ENCODE measurements at places on chromosomes 5 and 9.

GRCh38 chr9:78009186-78009585 is 22.4 kb downstream of the GNAQ start:
- DNase-seq: peak; percentile 36

- DNase-seq: no peak
Observed at GRCh38 chr9:100865648-100866047, 162.9 kb upstream of the PLPPR1 start.

DNA sequence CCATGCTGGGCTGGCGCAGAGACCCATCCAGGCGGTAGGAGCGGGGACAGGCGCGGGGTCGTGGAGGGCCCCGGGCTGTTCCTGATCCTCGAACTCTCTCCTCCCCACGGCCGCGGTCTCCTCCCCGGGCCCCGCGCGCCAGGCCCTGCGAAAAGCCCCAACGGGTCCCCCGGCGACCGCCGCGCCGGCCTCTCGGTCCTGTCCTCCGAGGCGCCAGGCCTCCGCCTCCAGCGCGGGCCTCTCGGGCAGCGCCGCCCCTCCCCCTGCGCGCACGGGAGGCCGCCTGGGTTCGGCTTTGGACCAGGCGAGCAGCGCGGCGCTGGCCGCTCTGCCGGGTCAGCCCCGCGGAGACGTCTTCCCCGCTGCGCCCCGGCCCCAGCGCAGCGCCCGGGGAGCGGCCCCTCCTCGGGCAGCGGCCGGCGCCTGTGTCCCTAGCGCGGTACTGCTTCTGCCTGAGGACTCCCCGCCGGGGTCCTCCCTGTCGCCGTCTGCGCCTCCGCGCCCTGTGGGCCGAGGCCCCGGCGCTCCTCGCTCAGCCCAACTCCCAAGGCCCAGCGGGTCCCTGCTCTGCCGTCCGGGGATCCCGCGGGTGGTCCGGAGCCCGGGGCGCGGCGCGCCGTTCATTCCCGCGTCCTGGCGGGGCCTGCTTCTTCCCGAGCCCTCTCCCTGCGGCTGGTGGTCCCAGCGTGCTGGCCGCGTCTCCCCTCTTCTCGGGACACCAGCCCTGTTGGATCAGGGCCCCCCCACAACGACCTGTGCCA is 13.4 kb downstream of the COL23A1 start:
- no peak for DNase-seq

GRCh38 chr5:74639807-74640449 is 600 bp downstream of the ENC1 start:
- peak; percentile 59 for DNase-seq

DNA sequence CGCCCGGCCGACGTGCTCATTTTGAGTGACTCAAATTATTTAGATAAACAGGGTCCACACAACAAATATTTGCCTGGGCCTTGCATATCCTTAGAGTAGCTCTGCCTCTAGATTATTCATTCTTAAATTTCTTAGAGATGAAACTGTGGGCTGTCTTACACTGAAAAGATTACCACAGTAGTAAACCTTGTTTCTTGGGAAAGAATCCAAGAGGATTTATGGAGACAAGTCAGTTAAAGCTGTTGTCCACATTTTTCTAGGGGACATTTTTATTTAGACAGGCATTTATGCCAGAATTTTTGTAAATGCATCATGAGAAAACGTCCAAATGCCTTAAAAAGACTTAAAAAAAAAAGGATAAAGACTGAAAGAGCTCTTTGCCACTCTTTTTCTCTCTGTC is 32.6 kb upstream of the RANBP3L start:
- DNase-seq: no peak

GRCh38 chr5:149747833-149748366 is 17.8 kb downstream of the PPARGC1B start:
- DNase-seq: no peak

GRCh38 chr9:108322326-108323098 is 533.3 kb downstream of the ACTL7B start:
- no peak for DNase-seq

GRCh38 chr5:1007221-1007680 is 1.4 kb upstream of the NKD2 start:
- no peak for DNase-seq

- no peak for DNase-seq
Observed at GRCh38 chr9:76697554-76697953, 66.7 kb upstream of the PCA3 start.

GRCh38 chr5:94360382-94361130 is 257.8 kb downstream of the KIAA0825 start:
- no peak for DNase-seq

DNA sequence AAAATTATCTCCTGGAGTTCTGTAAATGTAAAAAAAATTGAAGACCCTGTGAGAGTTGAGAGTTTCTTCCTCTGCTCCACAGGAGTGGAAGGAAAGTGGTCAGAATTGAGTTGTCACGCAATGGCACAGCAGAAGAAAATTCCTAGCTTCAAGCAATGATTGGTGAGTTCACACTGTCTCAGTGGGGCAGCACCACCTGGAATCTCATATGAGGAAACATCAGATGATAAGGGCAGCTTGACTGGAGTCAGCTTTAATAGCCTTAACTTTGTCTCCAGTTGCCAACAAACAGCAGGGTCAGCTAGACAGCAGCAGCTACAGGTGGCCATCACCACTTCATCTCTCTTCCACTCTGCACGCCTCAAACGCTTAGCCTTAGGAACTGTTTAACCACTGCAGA is 211.1 kb downstream of the EFNA5 start:
- DNase-seq: no peak

DNA sequence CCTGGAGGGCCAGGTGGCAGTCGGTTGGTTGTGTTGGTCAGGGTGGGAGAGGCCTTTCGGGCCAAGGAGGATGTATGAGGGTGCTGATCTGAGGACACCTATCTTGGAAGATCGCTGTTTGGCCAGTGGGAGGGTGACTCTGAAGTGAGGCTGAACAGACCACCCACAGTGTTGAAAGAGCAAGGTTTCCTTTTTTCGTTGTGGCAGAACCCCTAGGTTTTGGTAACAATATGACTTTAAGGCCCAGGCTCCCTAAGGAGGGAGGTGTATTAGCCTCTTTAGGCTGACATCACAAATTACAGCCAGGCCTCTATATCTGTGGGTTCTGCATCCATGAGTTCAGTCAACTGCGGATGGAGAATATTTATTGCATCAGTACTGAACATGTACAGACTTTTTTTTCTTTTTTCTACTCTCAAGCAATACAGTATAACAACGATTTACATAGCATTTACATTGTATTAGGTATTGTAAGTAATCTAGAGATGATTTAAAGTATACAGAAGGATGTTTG is 86.1 kb downstream of the ARHGAP26 start:
- DNase-seq: no peak

GRCh38 chr5:5751498-5751897 is 329.0 kb downstream of the ICE1 start:
- no peak for DNase-seq

DNA sequence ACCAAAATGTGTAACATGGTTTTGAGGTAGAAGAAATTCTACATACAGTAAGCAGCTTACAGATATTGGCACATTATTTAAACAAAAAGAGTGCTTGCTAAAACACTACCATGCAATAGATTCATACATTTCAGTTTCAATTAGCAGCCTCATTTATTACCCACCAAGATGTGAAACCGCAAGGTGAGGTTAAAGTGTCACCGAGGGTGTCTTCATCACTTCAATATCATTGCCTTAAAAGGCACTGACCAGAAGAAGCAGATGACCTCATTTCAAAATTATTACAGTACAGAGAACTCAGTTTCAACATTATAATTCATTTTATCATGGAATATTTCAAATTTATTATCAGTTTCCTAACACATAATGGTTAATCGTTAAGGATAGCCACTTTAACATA is 302.2 kb downstream of the ISL1 start:
- no peak for DNase-seq

- no peak for DNase-seq
Observed at GRCh38 chr9:137607141-137607857, 1.8 kb downstream of the ARRDC1 start.

DNA sequence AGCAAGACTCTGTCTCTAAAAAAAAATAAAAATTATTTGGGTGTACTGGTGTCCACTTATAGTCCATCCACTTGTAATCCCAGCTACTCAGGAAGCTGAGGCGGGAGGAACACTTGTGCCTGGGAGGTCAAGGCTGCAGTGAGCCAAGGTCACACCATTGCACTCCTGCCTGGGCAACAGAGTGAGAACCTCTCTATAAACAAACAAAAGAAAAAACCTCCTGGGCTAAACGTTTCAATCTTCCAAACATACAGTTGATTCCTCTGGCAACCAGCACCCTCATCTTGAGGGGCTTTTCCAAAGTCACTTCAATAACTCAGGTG is 13.9 kb upstream of the CDK5RAP2 start:
- no peak for DNase-seq

DNA sequence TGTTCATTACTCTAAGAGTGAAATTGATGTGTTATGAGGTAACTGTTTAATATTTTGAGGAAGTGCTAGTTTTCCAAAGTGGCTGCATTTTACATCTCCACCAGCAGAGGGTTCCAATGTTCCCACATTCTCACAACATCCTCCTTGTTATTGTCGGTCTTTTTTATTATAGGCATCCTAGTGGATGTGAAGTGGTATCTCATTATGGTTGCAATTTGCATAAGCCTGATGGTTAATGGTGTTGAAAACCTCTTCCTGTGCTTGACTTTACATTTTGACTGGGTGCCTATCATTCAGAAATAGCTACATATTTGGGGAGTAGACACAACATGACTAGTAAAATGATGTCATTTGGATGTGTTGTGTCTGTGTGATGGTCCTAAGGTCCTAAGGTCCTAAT is 143.6 kb downstream of the MRPS30 start:
- DNase-seq: peak; percentile 58

GRCh38 chr9:136808075-136808805 is 492 bp downstream of the RABL6 start:
- peak; percentile 36 for DNase-seq

GRCh38 chr5:73638344-73639095 is 12.5 kb downstream of the ARHGEF28 start:
- DNase-seq: no peak

DNA sequence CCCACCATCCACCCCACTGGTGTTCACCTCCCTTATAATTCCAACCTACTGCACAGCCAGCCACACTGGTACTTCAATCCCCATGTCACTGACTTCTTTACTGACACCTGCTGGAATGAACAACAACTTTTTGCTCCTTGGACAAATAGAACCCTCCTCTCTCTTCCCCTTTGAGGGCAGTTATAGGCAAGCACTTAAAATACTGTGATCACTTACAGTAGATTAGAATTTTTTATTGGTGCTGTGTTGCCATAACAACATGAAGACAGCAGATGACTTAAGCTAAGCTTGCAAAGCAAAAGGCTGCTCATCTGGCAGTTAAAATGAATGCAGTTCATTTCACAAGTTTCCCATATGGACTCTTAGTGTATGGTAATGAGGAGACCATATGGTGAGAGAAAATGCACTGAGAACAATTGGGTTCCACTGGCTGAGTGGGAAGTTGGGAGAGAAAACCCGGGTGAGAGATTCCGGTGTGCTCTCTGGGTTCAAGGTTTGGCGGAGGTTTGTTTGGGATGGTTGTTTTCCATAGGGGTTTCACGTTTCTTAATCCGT is 374.3 kb downstream of the EBF1 start:
- DNase-seq: no peak

- DNase-seq: no peak
Observed at GRCh38 chr5:40165789-40166728, 513.7 kb upstream of the PTGER4 start.

GRCh38 chr9:111937301-111937700 is 40.7 kb downstream of the UGCG start:
- DNase-seq: no peak

GRCh38 chr5:137218896-137219295 is 280.2 kb downstream of the SPOCK1 start:
- no peak for DNase-seq

- DNase-seq: peak; percentile 28
Observed at GRCh38 chr5:179866241-179867078, 7.8 kb upstream of the MRNIP start.

- no peak for DNase-seq
Observed at GRCh38 chr5:20556115-20556763, 568.2 kb upstream of the CDH18 start.

- no peak for DNase-seq
Observed at GRCh38 chr5:137389042-137389441, 110.1 kb downstream of the SPOCK1 start.

DNA sequence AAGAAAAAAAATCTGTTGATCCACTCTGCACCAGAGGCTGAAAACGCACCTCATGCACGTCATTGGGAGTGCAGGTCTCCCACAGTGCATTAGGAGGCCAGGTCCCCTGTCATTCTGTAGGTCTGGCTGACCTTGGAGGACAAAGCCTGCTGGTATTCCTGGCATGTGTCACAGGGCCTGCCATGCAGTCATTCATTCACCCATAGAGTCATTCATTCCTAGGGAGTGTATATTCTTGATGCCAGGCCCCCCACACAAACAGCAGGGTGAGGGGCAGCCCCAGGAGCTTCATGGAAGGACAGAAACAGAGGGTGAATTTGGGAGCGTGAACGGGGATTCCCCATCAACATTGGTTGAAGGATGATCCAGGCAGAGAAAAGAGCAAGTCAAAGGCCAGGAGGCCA is 2.2 kb downstream of the GBGT1 start:
- DNase-seq: no peak

DNA sequence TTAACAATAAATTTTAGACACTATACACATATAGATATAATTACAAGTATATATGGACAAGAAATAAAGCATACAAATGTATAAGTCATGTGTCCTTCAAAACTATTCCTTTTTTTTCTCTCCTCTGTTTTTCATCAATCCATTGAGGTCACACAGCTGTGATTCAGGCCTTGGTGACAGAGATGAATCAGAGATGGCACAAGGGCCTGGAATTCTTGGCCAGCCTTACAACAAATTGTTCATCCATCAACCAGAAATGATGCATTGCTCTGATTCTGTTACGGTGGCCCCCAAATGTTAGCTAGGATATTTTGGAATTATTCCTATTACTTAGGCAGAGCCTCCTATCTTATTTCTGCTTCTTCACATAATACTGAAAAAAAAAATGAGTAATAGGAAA is 108.7 kb upstream of the MPDZ start:
- DNase-seq: no peak

DNA sequence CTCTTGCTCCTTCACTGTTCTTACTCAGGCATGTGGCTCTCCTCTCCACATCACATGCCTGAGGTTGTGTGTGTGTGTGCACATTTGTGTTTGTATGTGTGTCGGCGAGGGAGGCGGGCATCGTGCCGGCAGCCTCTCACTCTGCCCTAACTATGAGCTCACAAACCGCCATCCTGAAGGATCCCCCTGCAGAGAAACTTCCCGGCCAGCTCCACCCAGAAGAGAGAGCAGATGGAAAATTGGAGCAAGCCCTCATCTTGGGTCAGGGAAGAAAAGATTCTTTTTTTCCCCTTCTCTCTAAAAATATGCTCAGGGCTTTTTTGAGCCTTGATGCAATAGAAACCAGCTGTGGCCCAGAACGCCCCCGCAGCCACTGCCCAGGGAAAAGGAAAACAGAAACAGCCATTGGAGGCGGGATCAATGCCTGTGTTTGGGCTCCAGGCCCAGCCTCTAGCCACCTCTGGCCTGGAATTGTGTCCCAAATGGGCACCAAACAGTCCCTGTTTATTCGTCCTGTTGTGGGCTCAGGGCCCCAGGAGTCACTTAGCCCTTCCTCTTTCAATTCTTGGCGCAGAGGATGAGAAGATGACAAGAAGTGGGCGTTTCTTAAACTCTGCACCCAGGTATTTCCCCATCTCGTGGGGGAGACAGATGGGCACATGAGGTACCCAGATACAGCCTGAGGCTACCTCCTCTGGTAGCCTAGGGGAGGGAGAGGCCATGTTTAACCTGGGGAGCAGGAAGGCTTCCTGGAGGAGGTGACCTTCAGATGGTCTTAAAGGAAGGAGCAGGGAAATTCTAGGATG is 151.5 kb downstream of the RGS3 start:
- DNase-seq: no peak

- peak; percentile 78 for DNase-seq
Observed at GRCh38 chr9:72280913-72281500, 84.0 kb downstream of the ZFAND5 start.

Measured in hematopoietic multipotent progenitor cell treated with erythropoietin and hydrocortisone succinate and interleukin-3 and kit ligand, for 6 days (in vitro differentiated cells).